HS-5 (cell line): ENCODE measurements at places on chromosomes 2 and 18.

- DNase-seq = no peak
Measured at GRCh38 chr2:189657867-189658266, 3.4 kb upstream of the ASNSD1 start.

DNA sequence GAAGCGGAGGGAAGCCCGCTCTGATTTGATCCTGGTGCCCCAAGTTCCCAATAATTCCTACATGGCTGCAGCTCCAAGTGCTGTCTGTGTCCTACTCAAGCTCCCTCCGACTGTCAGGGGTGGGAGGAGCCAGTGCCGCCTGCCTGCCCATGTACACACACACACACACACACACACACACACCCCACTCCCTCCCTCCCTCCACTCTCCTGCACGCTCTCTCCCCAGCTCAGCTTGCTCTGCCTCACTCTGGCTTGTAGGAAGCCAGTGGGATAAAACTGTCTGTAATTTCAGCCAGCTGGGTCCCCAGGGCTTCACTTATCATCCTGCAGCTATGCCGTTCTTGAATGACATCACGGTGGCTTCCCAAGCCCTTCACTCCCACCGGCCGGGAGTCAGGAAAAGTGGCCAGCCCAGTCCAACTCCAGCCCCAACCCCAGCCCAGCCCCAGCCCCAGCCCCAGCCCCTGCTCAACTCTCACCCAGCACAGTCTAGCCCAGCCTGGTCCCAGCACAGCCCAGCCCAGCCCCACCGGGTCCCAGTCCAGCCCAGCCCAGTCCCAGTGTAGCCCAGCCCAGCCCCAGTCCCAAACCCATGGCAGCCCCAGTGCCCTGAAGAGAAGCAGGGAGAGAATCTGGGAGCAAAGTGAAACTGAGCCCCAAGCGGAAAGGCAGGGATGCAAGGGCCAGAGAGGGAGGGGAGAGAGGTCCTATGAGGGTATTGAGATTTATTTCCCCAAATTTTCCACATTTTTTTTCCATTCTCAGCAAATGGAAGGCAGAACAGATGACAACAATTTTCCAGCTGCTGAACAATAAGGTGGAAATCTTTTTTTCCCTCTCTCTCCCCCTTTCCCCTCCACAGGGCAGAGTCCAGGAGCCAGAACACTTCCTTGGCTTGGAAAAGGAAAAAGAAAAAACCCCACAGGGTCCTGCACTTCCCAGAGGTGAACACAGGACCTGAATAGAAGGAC, 144.0 kb downstream of the TNS1 start:
- no peak for DNase-seq

DNA sequence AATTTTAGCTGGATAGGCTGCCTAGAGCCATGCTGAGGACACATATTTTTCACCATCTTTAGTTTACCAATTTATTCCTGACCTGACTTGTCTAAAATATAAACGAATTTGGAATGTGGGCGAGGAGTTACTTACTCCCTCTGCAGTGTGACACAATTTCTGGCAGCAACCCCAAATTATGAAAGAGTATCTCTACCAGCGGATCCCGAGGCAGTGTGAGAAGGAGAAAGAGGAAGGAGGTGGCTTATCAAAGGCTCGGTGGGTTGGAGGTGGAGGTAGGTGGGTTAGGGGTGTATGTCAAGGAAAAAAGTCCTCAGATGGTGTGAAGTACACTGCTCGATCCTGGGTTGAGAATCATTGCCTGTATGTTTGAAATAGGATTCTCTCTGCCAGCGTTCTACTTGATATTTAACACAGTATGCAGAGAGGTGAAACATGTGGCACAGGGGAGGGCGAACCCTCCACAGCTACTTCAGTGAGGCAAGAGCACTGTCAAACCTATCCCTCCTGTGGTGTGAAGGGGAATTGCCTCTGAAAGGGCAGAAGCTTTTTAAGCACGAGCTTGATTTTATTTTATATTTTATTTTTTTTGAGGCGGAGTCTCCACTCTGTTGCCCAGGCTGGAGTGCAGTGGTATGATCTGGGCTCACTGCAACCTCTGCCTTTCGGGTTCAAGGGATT, 76.0 kb downstream of the RFTN2 start:
- no peak for DNase-seq

- no peak for DNase-seq
Measured at GRCh38 chr2:33298233-33298632, 178.2 kb upstream of the RASGRP3 start.

DNA sequence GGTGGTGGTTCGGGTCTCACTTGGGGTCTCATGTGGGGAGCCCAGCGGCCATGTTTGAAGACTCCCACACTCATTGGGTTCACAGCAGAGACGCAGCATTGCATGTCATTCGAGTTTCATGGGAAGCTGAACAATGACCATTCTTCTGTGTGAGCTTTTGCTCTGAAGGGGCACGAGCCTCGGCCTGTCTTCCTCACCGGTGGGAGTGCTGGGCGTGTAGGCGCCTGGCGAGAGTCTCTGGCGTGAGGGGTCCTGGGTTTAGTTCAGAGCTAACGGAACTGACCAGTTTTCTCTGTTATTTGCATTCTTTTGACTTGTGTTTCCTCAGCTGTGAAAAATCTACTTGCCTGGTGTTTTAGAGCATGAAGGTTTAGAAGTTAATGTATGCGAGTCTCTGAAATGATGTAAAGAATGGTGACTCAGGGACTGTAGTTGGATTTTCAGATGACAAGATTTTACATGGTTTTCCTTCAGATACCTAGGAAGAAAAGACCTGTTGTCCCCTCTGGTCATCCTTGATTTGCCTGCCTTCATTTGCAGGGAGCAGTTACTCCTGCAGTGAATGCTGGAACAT, 98.1 kb downstream of the ARMC9 start:
- no peak for DNase-seq

- no peak for DNase-seq
Measured at GRCh38 chr2:97723156-97724072, 10.0 kb downstream of the ZAP70 start.

DNA sequence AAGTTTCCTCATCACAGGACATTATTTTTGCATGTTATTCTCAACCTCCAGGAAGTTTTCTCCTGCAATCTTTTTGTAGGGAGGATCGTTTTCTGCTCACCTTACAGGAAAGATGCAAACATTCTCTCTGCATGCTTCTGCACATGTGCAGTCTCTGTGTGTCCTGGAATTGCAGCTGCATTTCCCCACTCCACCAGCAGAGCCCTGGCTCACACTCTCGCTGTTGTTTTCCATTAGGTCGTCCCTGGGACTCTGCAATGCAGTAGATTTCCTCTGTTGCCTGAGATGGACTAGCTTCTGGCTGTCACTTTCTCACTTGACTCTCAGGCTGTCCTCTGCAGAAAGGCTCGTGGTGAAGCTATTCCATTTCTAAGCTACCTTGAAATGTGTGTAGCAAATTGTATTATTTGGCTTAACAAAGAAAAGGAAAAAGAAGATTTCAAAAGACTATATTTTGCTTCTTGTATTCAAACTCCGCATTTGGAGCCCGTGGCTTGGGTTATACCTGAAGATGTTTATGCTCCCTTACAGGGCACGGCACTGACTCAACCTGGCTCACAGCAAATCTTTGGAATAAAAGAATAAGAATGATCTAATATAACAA, 346.7 kb downstream of the RAD51AP2 start:
- DNase-seq = no peak

- no peak for DNase-seq
Measured at GRCh38 chr2:150379166-150379565, 108.3 kb downstream of the RND3 start.

DNA sequence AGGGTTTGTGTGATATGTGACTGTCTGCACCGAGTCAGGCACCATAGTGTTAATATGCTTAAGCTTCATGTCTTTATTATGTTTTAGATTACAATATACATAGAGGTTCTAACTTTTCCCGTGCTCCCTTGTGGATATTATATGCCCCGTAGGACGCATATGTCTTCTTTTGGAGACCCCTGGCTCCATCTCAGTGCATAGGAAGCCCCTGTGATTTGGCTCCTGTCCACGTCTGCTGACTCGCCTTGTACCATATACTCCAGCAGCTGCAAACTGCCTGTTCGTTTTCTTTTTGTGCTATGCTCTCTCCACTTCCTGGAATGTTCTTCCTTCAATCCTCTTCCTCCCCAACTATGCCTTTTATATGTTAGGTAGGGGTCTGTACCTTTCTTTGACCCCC, 110.9 kb downstream of the PTRHD1 start:
- DNase-seq = no peak

GRCh38 chr2:38057651-38058410, 18.1 kb downstream of the CYP1B1 start:
- no peak for DNase-seq

- DNase-seq = no peak
Measured at GRCh38 chr18:370751-371608, 103.1 kb upstream of the THOC1 start.

DNA sequence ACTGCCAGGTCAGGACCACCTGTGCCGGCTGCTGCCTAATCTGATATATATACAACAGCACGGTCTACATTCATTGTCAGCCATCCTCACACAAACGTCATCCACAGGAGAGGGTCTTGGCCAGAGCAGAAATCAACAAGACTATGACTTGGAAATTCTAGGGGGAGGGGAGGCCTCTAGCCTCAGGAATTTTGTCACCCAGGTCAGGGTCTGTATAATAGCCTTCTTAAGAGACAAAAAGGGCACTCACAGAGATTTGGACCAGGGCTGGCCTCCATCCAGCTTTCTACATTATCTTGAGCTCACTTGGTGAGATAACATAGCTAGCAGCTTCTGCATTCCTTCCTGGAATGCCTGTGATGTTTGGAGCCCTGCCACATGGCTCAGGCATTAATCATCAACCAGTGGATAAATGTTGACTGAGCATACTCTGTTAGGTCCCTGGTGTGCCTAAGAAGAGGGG, 50.4 kb upstream of the CTIF start:
- peak; percentile 80 for DNase-seq

DNA sequence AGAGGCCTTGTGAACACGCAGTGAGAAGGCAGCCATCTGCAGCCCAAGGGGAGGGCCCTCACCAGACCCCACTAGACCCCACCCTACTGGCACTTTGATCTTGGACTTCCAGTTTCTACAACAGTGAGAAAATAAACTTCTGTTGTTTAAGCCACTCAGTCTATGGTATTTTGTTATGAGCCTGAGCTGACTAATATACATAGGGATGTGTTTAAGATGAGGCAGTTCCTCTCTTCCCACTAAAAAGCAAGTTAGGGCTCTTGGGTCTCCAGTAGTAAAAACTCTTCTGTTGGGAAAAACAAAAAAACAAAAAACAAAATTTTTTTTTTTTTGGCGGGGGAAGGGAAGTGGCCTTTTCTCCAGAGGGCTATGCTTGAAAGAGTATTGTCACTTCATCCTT, 233.2 kb upstream of the SMAD7 start:
- no peak for DNase-seq

DNA sequence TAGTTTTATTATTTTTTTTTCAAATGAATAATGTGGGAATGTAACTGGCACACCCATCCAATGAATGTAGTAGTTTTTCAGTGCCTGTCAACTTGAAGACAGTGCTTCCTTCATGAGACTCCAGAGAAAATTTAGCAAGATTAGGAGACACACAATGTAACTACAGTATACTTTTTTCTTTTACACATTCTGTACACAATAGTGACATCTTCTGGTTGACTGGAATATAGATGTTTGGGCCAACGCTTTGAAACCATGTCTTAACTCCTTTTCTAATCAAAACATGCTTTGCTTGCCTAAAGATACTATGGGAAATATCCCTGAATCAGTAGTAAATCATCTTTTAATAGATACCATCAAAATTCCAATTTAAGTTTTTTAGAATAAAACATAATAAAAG, 229.5 kb upstream of the ZC3H15 start:
- DNase-seq = no peak

DNA sequence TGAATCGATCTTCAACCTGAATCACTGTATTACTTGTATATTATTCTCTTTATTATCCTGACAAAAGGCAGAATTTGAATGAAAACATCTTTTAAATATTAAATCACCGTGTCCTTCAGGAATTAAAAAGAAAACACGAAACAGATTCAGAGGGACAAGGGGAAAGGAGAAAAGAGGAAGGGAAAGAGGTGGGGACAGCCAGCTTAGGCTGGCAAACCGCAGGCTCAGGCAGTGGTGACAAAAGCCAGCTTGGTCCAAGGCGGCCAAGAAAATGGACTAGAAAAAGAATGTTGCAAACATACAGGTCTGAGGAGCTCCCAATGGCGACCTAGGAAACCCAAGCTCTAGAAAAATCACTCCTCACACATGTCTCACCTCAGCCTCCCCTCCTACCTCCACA, 6.8 kb downstream of the B4GALT6 start:
- DNase-seq = no peak

DNA sequence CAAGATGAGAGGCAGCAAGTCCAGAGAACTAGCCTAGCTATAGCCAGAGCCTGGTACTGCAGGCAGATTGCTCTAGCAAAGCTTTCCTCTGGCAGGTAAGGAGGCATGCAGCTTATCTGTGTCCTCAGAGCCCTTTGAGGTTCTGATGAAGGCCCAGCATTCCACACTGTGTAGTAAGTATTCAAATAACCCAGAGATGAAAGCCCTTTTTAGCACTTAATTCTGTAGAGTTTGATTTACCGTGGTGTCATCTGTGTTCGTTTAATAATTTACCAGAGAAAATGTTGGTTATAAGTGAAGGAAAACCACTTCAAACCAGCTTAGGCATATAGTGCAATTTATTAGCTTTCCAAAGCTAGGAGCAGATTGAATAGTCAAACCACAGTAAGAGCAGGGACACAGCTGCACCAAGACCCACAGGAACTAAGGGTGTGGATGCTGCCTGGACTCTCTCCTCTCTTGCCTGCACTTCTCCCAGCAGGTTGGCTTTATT, 226.6 kb downstream of the BABAM2 start:
- DNase-seq = no peak

DNA sequence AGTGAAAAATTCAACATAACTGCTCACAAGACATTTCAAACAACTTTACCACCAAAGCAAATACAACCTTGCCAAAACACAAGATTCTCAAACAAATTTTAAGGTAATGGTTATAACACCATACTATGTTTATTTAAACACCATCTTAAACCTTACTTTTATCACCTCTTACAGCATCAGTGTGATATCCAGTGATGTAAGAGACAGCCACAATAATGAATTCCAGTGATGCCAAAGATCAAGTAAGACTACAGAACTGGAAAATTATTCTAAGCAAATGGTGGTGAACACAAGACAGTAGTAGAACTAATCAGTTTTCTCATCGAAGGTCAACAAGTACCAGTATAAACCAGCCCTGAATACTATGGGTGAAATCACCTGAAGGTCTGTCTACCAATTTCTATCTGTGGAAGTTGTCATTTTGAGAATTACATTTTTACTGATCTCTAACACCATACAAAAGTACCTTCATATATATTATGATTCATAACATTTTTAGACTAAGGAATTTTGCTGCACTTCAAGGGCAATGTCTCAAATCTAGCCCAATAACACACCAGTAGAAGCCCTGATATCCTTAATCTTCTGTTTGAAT, 146.2 kb downstream of the RBMS1 start:
- no peak for DNase-seq
